HFFc6 (cell line): ENCODE measurements at places on chromosomes 4 and X. TPM values are rescaled to one million over a fixed set of nuclear protein-coding genes. Genes with fewer than 3 reads are reported as not detected.
A peak's percentile ranks its signal among the peaks of the same experiment; 100 is the strongest.

The SPARCL1 gene
- total RNA-seq: not detected in 3 replicates

The CSAG3 gene
- not detected in 3 replicates for total RNA-seq

The ETDA gene
- total RNA-seq: not detected in 3 replicates

The AADAT gene
- total RNA-seq: 3.9 to 7.1 TPM (median 6.1 TPM) in 3 replicates

The ATXN3L gene
- total RNA-seq: not detected in 2 replicates

- DNase-seq: no peak
Observed at GRCh38 chrX:132443196-132444135, 45.4 kb downstream of the MBNL3 start.

GRCh38 chr4:38091636-38092035 lies 131.4 kb downstream of the PTTG2 start:
- no peak for DNase-seq

DNA sequence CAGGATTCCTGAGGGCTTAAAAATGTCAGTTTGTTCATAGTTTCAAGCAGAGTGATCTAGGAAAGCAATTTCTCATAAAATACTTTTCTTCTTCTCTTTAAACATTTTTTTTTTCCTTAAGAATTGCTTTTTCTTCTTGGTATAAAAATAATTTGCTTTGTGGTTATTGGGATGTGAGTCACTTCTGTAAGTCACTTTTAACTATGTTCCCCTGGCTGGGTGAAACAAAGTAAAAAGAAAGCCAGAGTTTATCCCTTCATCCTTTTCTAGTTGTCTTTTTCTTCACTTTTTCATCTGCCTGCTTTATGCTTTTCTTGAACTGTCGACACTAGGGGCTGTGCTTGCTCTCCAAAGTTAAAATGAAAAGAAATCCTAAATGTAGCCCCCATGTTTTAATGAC lies 33.5 kb downstream of the ARSJ start:
- DNase-seq: peak; percentile 61

GRCh38 chr4:137981277-137981676 lies 260.9 kb downstream of the SLC7A11 start:
- DNase-seq: peak; percentile 70

- DNase-seq: no peak
Observed at GRCh38 chr4:184757810-184758209, 23.9 kb upstream of the CENPU start.

DNA sequence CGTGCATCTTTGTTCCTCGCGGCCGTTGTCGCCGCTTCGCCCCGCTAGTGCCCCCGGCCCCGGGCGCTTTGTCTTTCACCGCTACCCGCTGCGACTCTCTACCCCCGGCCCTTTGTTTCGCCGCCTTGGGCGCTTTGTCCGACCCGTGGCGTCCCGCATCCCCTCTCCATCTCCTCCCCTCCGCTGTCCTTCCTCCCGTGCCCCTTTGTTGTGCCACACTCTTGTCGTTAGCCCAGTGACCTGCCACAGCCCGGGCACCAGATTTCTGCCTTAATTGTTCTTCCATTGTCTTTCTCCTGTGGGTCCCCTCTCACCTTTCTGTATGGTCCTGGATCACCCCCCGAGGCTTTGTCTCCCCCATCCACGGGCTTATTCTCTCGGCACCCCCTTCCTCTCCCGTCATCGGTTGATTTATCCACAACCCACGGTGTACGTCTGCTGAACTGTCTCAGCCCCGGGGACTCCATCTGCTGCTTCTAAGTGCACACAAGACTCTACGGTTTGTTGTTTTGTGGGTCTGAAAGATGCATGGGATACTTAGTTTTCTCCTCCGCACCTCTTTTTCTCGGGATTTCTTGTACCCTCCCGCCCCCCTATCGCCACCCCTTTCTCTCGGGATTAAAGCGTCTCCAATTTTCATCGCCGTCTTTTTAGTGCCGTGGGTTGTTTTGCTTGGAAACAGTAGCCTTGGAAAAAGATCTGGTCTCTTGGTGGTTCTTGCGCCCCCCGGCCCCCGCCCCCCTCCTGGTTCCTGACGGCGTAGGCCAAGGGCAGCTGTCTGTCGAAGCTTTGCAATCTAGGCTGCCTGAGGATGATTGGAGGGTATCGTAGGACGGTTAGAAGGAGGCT lies 783 bp downstream of the RBPJ start:
- no peak for DNase-seq

GRCh38 chrX:129347291-129347690 lies 176.0 kb downstream of the SMARCA1 start:
- no peak for DNase-seq
